ENCODE measurements at places on chromosomes 2 and 18. TPM values are rescaled to one million over a fixed set of nuclear protein-coding genes. Genes with fewer than 3 reads are reported as not detected.

EMX1 gene
- 3.9 TPM for polyA plus RNA-seq

COL6A3 gene
- 1.2 TPM for polyA plus RNA-seq

SERPINB13 gene
- not detected for polyA plus RNA-seq

CIDEA gene
- 0.45 TPM for polyA plus RNA-seq

ME2 gene
- 62.8 TPM for polyA plus RNA-seq

NCKAP5 gene
- 0.34 TPM for polyA plus RNA-seq

WDR35 gene
- 5.3 TPM for polyA plus RNA-seq

MROH2A gene
- polyA plus RNA-seq: not detected

SPATA3 gene
- not detected for polyA plus RNA-seq

CD302 gene
- polyA plus RNA-seq: 1.4 TPM

ANKRD62 gene
- not detected for polyA plus RNA-seq

POTEJ gene
- not detected for polyA plus RNA-seq

REG3G gene
- polyA plus RNA-seq: not detected

FAM110C gene
- 7.9 TPM for polyA plus RNA-seq

LOXL3 gene
- 4.4 TPM for polyA plus RNA-seq

ICOS gene
- not detected for polyA plus RNA-seq

C2orf66 gene
- not detected for polyA plus RNA-seq

All from GM23338 (cell line).